ENCODE measurements at places on chromosomes 2 and 18.

- no peak for DNase-seq
- H3K36me3 ChIP-seq, result no peaks in the 10 kb centered on the region
- H3K27ac ChIP-seq, result no peak overlapping the region
- peaks cover 2% of the 10 kb centered on the region for H3K27me3 ChIP-seq
Measured at GRCh38 chr2:177059293-177059692, 153.3 kb upstream of the HNRNPA3 start.

DNA sequence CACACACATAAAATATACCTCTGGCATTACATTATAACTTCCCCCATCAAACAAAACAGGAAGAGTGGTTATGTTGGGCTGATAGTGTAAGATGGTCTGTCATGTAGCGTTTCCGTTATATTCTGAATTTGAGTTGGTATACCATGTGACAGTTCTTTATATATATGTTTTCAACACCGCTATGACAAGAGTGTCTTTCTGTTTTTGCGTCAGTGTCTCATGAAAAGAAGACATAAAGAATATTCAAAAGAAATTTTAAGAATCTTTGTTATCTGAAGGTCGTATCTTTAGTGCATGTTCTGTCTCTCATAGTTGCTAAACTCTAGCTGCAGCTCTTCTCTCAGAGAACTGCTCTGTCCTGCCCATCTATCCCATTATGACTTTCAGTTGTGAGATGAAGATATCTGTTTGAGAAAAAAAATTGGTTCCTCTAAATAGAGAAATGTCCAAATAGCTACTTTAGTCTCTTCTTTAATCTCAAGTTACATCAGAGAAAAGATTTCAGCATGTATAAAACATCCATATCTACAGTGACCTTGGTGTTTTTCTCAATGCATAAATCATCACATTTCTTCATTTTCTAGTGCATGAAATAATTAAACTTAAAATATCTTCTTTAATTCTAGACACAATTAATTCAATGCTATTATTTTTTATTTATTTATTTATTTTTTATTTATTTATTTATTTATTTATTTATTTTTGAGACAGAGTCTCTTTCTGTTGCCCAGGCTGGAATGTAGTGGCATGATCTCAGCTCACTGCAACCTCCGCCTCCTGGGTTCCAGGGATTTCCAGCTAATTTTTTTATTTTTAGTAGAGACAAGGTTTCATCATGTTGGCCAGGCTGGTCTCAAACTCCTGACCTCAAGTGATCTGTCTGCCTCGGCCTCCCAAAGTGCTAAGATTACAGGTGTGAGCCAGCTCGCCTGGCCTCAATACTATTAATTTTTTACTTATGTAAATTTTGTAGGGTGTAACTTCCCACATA is 24.3 kb upstream of the PSME4 start:
- no peaks in the 10 kb centered on the region for H3K36me3 ChIP-seq
- no peaks in the 10 kb centered on the region for H3K27me3 ChIP-seq

- H3K4me3 ChIP-seq, result no peak overlapping the region
- no peaks in the 10 kb centered on the region for H3K27me3 ChIP-seq
- no peaks in the 10 kb centered on the region for H3K36me3 ChIP-seq
- no peak for DNase-seq
- no peak overlapping the region for H3K27ac ChIP-seq
Measured at GRCh38 chr18:72316497-72316896, 227.6 kb downstream of the CBLN2 start.

DNA sequence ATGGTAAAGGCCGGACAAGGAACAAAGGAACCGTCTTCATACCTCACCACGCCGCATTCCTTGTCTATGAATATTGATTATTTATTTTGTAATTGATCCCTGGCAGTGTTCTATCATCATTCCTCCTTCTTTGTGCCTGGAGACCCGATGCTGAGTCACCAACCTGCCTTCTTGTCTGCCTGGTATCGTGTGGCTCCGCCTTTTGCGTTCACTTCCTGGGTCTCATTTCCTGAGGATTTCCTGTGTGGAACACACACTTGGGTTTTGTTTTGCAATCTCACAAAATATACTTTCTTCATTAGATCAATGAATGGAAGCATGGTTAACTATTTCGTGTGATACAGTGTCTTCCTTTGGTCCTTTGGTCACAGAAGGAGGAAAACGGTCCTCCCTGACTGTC is 95.5 kb upstream of the SNTG2 start:
- H3K27me3 ChIP-seq, result no peaks in the 10 kb centered on the region
- DNase-seq, result no peak
- peaks cover 12% of the 10 kb centered on the region for H3K4me1 ChIP-seq
- H3K4me3 ChIP-seq, result no peak overlapping the region

DNA sequence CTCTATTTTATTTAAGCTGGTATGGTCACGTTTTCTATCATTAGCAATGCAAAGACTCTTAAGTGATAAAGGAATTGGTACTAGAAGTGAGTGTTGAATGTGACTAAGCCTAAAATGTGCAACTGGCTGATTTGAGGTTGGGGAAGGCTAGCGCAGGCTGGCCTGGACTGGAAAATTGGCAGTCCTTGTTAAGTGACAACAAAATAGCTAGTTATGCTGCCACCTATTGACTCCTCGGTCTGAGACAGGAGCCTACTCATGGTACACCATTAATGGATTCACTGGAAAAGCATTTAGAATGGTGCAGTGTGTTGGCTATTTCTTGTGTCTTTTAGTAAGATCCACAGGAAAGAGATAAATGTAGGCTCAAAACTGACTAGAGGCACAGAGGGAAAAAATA is 5.7 kb upstream of the WIPF1 start:
- H3K4me1 ChIP-seq, result peaks cover 91% of the 10 kb centered on the region
- DNase-seq, result peak; percentile 78
- peak overlapping the region; percentile 84 for H3K27ac ChIP-seq
- no peak overlapping the region for H3K4me3 ChIP-seq
- peaks cover 32% of the 10 kb centered on the region for H3K36me3 ChIP-seq
